NCI-H1092 (cell line): ENCODE measurements at places on chromosomes 3 and 15.

DNA sequence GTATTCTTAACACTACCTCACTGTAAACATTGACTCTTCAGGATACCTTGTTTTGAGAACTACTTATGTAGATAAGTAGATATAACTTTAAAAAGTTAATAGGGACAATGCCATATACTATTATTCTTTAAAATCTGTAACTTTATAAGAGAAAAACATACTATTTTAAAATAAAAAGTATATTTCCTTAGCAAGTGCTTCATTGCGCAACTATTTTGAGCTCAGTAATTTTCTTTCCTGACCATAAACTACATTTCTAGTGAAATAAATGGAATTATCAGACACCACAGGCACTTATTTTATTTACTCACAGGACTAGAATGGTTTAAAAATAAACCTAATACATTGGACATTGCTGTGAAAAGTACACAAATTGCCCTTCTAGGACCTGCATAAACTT lies 764.4 kb upstream of the LMCD1 start:
- no peak for DNase-seq

GRCh38 chr3:135268941-135269532 lies 474.0 kb downstream of the EPHB1 start:
- no peak for DNase-seq

GRCh38 chr3:134427400-134428111 lies 53.3 kb upstream of the AMOTL2 start:
- DNase-seq = no peak

DNA sequence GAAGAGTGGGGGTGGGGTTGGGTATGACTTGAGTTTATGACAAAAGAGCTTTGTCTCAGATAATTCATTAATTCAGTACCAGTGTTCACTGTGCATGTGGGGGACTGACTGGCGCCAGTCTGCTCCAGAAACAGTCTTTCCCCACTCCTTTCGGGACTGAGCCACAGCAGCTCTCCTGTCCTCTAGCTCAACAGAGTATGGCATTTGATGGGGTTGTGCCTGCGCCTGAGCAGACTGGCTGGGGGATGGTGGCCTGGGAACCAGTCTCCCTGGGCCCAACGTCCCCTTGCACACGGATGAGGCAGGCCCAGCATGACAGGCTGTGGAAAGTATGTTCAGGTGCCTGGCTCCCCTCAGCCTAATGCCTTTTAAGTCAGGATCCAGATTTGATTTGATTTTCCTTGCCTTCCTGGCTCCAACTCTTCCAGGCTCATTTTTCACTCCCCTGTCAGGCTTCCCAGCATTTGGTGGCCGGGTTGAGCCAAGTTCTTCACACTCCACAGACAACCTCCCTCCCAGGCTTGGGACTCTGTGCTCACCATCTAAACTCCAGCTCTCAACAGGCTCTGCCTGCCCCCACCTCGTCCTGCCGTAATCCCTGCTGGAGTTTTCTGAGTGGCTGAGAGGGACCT lies 105.0 kb downstream of the MYLK start:
- DNase-seq = no peak

GRCh38 chr15:98347001-98347400 lies 301.3 kb upstream of the IGF1R start:
- no peak for DNase-seq

GRCh38 chr3:63990733-63991132 lies 32.6 kb downstream of the PSMD6 start:
- DNase-seq = no peak

GRCh38 chr3:126983276-126983652 lies 349 bp downstream of the PLXNA1 start:
- no peak for DNase-seq

- no peak for DNase-seq
Measured at GRCh38 chr3:152556731-152557254, 278.1 kb upstream of the P2RY1 start.

- DNase-seq = no peak
Measured at GRCh38 chr3:125245521-125245920, 33.0 kb upstream of the SLC12A8 start.

DNA sequence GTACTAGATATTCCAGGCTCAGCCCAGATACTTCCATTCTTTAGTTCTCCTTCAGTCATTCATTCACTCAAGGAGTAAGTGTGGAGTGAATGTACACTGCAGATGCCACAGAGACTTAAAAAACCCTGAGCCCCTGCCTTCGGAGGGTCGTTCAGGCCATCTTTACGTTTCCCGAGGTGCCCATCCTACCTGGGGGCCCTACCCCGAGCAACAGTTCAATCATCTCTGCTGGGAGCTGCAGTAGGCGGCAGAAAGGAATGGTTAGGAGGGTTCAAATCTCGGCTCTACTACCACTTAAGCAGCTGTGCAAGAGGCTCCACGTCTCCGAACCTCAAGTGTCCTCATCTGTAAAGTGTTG lies 613 bp downstream of the SEC13 start:
- DNase-seq = no peak

GRCh38 chr15:78838489-78838888 lies 27.2 kb upstream of the ADAMTS7 start:
- no peak for DNase-seq

- no peak for DNase-seq
Measured at GRCh38 chr3:140447136-140447535, 230.7 kb upstream of the TRIM42 start.

GRCh38 chr15:63677778-63678177 lies 80.6 kb downstream of the FBXL22 start:
- no peak for DNase-seq

GRCh38 chr15:90924375-90924774 lies 8.0 kb downstream of the HDDC3 start:
- no peak for DNase-seq

- no peak for DNase-seq
Measured at GRCh38 chr3:39388741-39389248, 5.6 kb downstream of the SLC25A38 start.
